ENCODE measurements at places on chromosomes 7 and 10. TPM values are rescaled to one million over a fixed set of nuclear protein-coding genes. Genes with fewer than 3 reads are reported as not detected.

- H3K36me3 ChIP-seq: peaks cover 18% of the 10 kb centered on the region
- H3K4me1 ChIP-seq: peaks cover 39% of the 10 kb centered on the region
- peak overlapping the region; percentile 92 for H3K27ac ChIP-seq
- no peaks in the 10 kb centered on the region for H3K27me3 ChIP-seq
- peak overlapping the region; percentile 99 for H3K4me3 ChIP-seq
- DNase-seq: peak; percentile 84
Measured at GRCh38 chr7:98879198-98879978, 1.1 kb downstream of the TRRAP start.

- no peaks in the 10 kb centered on the region for H3K27me3 ChIP-seq
- DNase-seq: no peak
- no peaks in the 10 kb centered on the region for H3K4me1 ChIP-seq
- H3K27ac ChIP-seq: no peak overlapping the region
- H3K4me3 ChIP-seq: no peak overlapping the region
- H3K36me3 ChIP-seq: no peaks in the 10 kb centered on the region
Measured at GRCh38 chr10:100793055-100793454, 47.7 kb downstream of the PAX2 start.

DNA sequence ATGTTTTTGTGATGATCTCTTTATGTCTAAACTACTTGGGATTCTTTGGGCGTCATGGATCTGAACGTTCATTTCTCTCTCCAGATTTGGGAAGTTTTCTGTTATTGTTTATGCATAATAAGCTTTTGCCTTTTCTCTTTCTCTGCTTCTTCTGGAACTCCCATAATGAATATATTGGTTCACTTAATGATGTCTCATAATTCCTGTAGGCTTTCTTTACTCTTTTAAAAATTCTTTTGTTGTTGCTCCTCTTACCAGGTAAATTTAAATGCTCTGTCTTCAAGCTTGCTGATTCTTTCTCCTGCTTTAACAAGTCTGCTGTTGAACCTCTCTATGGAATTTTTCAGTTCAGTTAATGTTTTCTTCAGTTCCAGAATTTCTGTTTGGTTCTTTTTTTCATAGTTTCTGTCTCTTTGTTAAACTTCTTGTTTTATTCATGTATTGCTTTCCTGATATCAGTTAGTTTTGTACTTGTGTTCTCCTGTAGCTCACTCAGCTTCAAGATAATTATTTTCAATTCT lies 317.5 kb downstream of the PLXDC2 start:
- H3K27me3 ChIP-seq: no peaks in the 10 kb centered on the region
- H3K4me3 ChIP-seq: no peak overlapping the region
- H3K4me1 ChIP-seq: no peaks in the 10 kb centered on the region
- no peaks in the 10 kb centered on the region for H3K36me3 ChIP-seq

- no peaks in the 10 kb centered on the region for H3K27me3 ChIP-seq
- H3K4me1 ChIP-seq: no peaks in the 10 kb centered on the region
- no peak overlapping the region for H3K27ac ChIP-seq
- no peaks in the 10 kb centered on the region for H3K36me3 ChIP-seq
Measured at GRCh38 chr10:60331886-60332285, 57.8 kb downstream of the ANK3 start.

- no peak for DNase-seq
- H3K27ac ChIP-seq: no peak overlapping the region
- H3K4me1 ChIP-seq: no peaks in the 10 kb centered on the region
- H3K36me3 ChIP-seq: no peaks in the 10 kb centered on the region
- no peaks in the 10 kb centered on the region for H3K27me3 ChIP-seq
Measured at GRCh38 chr10:3924344-3924743, 139.3 kb upstream of the KLF6 start.

DNA sequence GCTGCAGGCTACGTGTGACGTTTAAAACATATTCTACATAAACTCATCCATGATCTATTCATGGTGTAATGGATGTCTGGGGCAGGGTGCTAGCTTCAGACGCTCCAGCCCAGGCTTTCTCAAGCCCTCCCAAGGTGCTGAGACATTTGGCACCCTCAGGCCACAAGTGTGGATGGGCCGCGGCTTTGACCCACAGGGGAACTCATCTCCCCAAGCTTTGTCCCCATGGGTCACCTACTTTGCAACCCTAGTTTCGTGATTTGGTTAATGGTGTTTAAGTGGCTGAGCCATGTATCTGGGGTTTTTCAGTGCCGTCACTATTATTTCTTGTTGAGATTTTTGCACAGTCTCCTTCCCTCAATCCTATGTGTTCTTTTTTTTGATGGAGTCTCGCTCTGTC lies 66.0 kb downstream of the GRK5 start:
- H3K36me3 ChIP-seq: no peaks in the 10 kb centered on the region
- H3K27me3 ChIP-seq: no peaks in the 10 kb centered on the region
- peaks cover 57% of the 10 kb centered on the region for H3K4me1 ChIP-seq
- H3K4me3 ChIP-seq: no peak overlapping the region
- H3K27ac ChIP-seq: no peak overlapping the region

GRCh38 chr7:89887489-89887888 lies 266.8 kb upstream of the STEAP1 start:
- no peaks in the 10 kb centered on the region for H3K4me1 ChIP-seq
- H3K4me3 ChIP-seq: no peak overlapping the region
- H3K27ac ChIP-seq: no peak overlapping the region
- H3K27me3 ChIP-seq: no peaks in the 10 kb centered on the region

Gene UTF1
- not detected for total RNA-seq

Gene PBLD
- 2.3 TPM for total RNA-seq

Gene PON3
- total RNA-seq: not detected

Data from CD4-positive, alpha-beta memory T cell (primary cell).